Kidney glomerular epithelial cell (primary cell): ENCODE measurements at places on chromosomes 11 and 22.

DNA sequence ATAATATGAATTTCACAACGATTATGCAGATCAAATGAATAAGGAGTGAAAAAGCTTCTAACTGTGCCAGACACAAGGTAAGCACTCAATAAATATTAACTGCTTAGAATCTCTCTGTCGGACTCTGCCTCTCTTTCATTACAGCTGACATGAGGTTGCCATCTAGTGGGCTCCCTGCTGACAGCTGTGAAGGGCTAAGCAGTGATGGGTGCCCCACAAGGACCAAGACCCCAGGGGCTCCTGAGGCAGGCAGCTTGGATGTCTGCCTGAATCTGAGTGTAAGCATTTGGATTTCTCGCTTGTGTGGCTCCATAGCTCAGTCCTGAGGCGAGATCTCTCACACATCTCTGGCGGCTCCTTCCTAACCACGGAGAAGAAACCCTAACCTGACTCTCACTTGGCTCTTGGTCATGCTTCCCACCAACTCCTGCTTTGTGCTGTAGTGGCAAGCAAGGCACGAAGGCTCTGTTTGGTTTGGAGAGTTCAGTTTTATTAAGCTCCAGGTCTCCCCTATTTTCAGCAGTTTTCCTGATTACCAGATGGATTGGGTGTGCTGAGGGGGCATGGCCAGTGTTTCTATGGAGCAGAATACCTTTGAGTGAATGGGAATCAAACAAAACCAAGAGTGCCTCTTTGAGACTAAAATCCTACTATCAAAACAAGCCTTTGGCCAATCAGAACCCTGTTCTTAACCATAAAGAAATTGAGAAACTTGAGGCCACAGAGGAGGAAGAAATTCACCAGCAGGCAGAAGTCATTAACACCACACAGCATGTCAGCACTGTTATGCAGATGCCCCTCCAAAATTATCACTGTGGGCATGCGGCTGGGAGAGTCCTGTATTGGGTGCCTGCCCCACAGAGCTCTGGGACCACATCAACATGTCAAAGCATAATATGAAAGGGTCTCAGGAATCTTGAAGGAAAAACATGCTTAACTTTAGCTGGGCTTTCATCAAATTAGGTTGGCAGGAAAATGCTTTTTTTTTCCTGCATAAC is 152.8 kb upstream of the NTM start:
- DNase-seq = no peak

- no peak for DNase-seq
Measured at GRCh38 chr11:61760946-61761345, 8.5 kb downstream of the MYRF start.

DNA sequence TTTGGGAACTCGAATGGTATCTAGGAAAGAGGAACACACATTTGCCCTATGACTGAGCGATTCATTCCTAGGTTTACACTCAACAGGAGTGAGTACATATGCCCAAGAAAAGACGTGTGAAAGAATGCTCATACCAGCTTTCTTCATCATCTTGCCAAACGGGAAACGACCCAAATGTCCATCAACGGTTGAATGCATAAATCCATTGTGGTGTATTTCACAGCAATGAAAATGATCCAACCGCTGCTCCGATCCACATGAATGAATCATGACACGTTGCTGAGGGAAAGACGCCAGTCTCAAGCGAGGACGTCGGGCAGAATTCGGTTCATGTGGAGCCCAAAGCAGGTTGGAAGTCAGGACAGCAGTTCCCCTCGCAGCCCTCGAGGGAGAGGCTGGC is 71.5 kb downstream of the CYTH4 start:
- peak; percentile 63 for DNase-seq

GRCh38 chr11:18379201-18379600 is 15.2 kb upstream of the LDHA start:
- DNase-seq = no peak

- no peak for DNase-seq
Measured at GRCh38 chr11:67517784-67518552, 5.3 kb downstream of the CABP2 start.

DNA sequence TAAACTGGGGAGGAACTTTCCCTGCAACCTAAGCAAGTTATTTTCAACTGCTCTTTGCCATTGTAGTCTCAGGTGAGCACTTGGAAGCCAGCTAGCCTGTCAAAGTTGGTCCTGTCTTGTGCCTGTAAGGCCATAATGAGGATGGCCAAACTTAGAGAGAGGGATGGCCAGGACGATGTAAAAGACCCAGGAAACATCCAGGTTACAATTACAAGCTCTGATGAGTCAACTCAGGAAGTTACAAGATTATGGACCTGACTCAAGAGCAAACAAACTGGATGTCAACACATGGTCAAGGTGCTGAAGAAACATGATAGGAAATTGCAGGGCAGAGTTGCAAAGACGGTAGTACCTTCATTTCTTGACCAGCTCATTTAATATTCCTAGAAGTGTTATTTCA is 1.6 kb downstream of the GTPBP1 start:
- DNase-seq = no peak

GRCh38 chr11:61454520-61454919 is 24.6 kb downstream of the SDHAF2 start:
- no peak for DNase-seq

DNA sequence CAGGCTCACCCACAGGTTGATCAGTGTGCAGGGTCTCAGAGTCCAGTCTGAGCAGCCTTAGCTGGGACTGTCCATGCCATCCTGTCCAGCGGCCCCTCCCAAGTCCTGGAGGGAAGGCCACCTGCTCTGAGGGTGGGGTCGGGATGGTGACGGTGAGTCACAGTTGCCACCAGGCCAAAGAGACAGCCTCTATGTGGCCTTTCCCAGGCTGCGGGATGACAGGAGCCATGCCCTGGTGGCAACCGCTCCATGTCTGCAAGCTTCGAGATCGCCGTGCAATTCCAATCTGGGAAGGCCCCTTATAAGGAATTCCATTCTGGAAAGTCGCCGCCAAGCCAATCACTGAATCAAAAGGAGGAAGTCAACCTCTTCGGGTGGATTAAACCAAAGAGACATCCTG is 47.5 kb downstream of the RTL6 start:
- DNase-seq = no peak

- no peak for DNase-seq
Measured at GRCh38 chr11:61534933-61535839, 26.6 kb downstream of the LRRC10B start.

GRCh38 chr11:87628026-87628580 is 547.1 kb downstream of the RAB38 start:
- DNase-seq = no peak

- DNase-seq = no peak
Measured at GRCh38 chr11:85758480-85759039, 52.4 kb downstream of the SYTL2 start.

DNA sequence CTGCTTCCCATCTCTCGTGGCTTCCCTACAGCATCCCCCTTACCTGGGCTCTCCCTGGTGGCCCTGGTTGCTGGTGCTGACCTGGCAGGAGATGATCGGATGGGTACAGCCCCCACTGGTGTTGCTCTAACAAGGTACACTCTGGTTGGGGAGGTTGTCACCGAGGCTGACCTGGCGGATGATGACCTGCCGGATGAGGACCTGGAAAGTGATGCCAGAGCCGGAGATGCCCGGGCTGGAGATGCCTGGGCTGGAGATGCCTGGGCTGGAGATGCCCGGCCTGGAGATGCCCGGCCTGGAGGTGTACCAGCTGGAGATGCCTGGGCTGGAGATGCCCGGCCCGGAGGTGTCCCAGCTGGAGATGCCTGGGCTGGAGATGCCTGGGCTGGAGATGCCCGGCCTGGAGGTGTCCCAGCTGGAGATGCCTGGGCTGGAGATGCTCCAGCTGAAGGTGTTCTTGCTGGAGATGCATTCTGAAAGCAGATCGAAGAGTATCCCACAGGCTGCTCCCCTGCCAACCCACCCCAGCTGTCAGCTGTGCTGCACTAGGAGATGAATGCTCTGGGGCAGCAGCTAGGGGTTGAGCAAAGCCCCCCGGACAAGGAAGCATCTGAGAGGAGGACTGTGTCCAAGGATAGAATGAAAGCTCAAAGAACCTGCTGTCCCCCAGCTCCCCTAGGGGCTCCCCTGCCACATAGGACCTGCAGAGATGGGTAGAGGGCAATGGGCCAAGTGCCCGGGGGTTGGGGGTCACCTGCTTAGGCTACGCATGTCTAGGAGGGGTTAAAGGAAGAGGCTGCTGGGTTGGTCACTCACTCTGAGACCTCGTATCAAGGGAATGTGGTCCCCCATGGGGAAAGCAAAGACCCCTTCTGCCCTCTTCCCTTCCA is 10.6 kb downstream of the TMPRSS13 start:
- DNase-seq = no peak

GRCh38 chr11:120130991-120131760 is 6.7 kb downstream of the TRIM29 start:
- DNase-seq = no peak

- DNase-seq = peak; percentile 68
Measured at GRCh38 chr11:44505581-44506054, 59.8 kb upstream of the CD82 start.

- no peak for DNase-seq
Measured at GRCh38 chr22:31897842-31898805, 46.2 kb upstream of the YWHAH start.

DNA sequence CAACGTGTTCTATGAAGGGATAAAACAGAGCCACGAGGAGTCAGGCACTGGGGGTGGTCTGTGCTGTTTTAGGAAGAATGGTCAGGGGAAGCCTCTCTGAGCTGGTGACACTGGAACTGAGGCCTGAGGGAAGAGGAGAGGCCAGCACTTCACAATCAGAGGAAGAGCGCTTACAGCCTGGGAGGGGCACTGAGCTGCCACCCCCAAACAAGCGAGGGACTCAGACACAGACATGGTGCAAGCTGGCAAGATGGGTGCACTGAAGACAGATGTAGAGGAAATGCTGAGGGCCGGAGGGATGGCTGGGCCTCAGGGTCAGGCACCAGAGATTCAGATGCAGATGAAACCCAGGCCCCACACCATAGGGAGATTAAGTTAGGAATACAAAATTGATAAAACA is 40.0 kb upstream of the TP53I11 start:
- no peak for DNase-seq
